ENCODE measurements at places on chromosomes 11 and 22. TPM values are rescaled to one million over a fixed set of nuclear protein-coding genes. Genes with fewer than 3 reads are reported as not detected.

Gene OR5A1
- not detected for total RNA-seq

DNA sequence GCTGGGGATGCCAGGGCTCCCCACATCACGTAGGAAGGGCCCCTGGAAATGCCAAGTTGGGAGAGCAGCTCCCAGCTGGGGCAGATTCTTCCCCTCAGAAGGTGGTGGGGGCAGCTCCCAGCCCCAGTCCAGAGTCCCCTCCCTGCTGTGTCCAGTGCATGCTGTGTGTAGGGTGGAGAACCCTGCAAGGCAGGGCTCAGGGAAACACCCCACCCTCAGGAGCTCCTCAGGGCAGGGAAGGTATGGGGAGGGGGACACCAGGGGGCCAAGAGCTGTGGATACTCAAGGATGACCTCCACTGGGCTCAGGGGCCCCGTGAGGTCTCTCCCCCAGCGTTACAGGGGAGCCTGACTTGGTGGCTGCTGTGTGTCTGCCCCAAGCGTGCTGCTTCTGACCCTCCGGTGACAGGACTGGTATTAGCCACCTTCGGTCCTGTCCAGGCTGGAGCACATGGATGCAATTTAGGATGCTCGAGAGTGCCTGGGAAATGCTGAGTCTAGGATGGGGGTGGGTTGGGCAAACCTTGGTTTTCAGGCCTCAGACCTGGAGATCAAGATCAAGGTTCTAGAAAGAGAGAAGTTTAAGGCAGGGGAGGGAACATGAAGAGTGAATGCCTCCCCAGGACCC, 16.1 kb upstream of the CABP7 start:
- ATAC-seq, result no peak

GRCh38 chr22:46867106-46867505, 104.7 kb downstream of the TBC1D22A start:
- ATAC-seq, result no peak

- ATAC-seq, result no peak
These were observed 18.2 kb upstream of the ANKK1 start for GRCh38 chr11:113369411-113369810.

GRCh38 chr11:47716692-47717091, 1.5 kb upstream of the AGBL2 start:
- no peak for ATAC-seq

DNA sequence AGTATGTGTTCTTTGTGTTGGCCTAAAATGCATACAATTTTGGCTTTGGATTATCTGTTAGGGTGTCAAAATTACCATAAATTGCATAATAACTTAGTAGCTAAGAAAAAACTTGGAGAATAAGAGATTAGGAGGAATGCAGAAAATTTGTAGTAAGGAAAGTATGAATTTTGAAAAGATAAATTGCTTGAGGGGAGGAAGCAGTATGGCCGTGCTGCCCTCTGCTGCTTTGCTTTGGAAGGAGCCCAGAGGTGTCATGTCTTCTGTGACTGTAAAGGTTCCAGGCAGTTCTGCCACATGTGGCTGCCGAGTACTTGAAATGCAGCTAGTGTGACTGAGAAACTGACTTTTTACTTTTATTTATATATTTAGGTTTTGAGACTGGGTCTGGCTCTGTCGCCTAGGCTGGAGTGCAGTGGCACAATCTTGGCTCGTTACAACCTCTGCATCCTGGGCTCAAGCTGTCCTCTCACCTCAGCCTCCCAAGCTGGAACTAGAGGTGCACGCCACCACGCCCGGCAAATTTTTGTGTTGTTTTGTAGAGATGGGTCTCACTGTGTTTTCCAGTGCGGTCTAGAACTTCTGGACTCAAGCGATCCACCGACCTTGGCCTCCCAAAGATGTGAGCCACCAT, 1.8 kb downstream of the ADSL start:
- peak; percentile 33 for ATAC-seq

Gene GNAZ
- 0.37 TPM for total RNA-seq

- ATAC-seq, result no peak
These were observed 73.2 kb upstream of the FGF3 start for GRCh38 chr11:69892237-69892985.

- ATAC-seq, result no peak
These were observed 7.1 kb upstream of the MGAT3 start for GRCh38 chr22:39449708-39450107.

DNA sequence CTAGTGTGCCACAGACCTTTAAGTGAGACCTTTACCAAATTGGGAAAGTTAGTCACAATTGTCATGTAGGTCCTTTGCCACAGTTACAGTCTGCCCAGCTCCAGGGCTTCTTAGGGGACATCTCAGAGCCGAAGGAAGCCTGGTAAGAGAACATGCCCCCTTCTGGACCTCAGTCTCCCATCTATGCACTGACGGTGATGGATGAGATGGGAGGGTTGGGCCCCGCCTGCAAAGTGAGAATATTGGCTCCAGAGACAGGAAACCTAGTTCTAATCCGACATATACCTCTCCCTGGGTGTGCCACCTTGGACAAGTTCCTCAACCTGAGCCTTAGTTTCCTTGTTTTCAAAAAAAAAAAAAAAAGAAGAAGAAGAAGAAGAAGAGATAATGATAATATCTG, 85.1 kb upstream of the NAV2 start:
- no peak for ATAC-seq

Gene RAG2
- total RNA-seq, result not detected

GRCh38 chr11:113632981-113633380, 73.1 kb downstream of the TMPRSS5 start:
- no peak for ATAC-seq

- ATAC-seq, result no peak
These were observed 2.2 kb downstream of the CRYBA4 start for GRCh38 chr22:26623984-26624383.

Gene KDM4E
- total RNA-seq, result not detected

DNA sequence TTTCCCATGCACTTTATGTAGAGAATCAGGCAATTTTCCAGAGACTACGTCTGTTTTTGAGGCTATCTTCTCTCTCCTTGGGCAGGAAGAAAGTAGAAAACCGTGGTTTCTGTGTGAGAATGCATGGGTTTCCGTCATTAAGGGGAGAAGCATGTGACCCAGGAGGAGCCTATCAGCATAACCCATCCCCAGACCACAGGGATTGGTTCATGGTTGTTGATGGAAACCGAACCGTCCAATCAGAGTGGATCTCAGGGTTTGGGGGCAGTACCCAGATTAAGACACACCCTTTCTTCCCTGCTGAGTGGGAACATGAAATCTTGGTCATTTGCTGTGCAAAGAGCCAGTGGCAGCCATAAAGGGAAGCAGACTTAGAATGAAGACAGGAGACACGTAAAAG, 517.8 kb downstream of the MN1 start:
- no peak for ATAC-seq

Gene PATE4
- not detected for total RNA-seq

DNA sequence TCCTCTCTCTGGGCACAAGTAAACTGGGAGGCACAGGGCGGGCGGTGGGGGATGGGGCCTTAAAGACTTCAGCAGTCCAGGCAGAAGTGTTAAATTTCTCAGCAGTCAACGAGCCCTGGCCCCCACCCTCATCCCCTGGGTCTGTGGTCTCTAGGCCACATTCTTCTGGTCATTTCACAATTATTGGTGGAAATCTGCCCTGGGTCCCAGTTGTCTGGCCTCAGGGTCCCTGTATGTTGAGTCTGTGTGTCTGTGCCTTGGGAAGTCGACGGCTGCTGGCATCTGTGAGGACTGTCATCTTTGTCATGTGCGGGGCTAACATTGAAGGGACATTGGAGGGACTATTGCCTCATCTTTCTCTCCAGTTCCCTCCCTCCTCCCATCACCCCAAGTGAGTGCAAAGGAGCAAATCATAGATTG, 1.7 kb downstream of the TSPAN18 start:
- ATAC-seq, result no peak

Gene PNPLA5
- total RNA-seq, result not detected

DNA sequence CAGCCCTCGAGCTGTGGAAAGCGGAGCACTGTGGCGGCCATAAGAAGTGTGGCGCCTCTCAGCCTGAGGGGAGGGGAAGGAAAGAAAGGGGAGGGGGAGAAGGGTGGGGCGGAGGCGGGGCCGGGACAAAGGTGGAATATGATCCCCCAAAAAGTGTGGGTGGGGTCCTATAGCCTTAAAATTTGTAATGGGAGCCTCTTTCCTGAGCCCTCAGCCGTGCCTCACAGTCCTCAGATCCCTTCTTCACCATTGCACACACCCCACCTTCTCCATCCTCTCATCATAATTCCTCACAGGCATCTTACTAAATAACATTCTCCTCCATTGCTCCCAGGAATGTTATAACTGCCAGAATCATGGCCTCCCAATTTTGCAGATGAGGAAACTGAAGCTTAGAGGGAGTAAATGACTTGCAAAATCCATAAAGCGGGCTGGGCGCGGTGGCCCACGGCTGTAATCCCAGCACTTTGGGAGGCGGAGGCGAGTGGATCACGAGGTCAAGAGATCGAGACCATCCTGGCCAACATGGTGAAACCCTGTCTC, 600 bp upstream of the RAB6A start:
- peak; percentile 15 for ATAC-seq

DNA sequence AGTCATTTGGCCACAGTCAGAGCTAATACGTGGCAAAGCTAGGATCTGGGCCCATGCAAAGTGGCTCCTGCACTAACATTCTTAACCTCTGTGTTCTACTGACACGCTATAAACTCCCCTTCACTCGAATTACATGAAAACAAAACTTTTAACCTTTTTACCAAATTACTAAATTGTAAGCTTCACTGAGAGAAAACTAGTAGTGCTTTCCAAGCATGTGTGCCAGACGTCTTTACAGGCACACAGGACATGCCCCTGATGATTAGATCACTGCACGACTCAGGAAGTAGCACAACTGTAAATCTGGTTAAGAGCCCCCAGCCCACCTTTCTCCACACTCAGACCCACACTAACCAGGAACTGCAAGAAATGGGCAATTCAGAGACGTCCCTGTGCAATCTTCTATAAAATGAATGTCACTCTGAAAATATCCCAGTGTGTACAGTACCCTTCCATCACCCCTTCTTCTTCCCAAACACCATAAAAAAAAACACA, 16.1 kb downstream of the PHF21A start:
- ATAC-seq, result no peak

DNA sequence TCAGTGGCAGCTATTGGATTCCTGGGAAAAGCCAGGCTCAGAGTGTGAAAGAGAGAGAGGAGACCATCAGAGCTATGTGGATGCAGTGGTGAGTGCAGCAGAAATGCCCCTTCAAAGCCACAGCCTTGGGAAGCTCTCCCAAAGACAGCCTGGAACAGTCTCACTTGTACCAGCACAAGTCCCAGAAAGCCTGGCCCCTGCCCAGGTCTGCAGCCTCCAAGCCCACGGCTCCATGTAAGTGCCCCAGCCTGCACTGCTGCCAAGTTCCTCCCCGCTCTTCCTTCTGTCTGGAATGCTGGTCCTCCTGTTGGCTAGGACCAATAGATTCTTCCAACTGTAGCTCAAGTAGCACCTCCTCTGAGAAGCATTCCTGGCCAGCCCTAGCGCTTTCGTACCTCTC, 539.7 kb downstream of the MIAT start:
- no peak for ATAC-seq

- ATAC-seq, result peak; percentile 52
These were observed 243.9 kb upstream of the SYN3 start for GRCh38 chr22:33302049-33302545.

Gene RAB38
- total RNA-seq, result 1.2 TPM

Gene IGLL1
- not detected for total RNA-seq

DNA sequence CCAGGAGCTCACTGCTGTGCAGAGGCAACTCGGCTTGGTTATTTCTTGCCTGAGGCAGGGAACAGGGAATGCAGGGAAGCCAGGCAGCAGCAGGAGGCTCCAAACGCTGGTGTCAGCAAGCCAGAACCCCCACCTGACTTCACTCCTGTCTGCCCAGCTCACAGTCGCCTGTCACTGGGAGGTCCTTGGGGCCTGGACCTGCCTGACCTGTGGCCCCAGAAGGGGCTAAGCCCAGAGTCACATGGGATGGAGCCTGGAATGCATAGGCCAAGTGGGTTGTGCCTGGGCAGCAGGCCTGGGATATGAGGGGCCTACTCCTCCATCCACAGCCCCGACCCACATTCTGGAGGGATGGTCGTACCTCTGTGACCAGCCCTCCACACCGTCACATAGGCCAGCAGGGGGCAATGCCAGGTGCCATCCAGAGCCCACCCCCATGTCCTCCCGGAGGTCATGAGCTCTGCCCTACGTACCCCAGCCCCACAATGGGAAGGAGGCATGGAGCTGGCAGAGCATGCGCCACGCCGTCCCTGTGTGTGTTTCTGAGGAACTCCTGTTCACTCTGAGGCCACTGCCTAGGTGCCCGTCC, 5.2 kb downstream of the RASSF7 start:
- ATAC-seq, result no peak

DNA sequence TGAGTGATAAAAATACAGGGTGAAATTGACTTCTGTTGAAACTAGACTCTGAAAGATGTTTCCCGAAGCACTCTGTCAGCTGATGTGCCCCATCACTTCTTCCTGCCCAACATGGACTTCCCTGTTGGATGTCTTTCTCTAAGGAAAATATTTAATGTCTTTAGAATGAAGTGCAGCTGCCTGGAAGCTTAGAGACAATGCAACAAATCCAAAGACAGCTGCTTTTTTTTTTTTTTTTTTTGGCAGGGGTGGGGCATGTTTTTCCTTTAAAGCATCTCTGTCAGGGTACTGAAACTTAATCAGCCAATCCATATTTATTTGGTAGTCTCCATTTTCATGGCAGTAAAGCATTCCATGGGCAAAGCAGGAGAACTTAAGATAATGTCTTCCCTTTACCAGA, 5.9 kb downstream of the JAM3 start:
- ATAC-seq, result no peak

DNA sequence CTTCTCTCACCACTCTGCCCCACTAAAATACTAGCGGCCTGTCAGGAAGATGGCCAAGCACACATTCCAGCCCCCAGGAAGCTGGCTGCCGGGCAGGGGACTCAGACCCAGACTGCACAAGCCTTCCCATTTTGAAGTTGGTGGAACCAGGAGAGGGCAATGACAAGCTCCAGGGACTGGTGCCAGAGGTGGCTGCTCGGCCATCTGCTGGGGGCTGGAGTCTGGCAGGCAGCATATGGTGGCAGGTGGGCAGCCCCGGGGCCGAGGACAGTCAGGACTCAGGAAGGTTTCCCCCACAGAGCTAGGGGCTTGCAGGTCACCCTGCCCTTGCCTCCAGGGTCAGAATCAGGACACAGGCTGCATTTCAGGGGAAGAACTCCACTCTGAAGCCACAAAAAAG, 22.6 kb downstream of the KCNJ5 start:
- no peak for ATAC-seq

Gene SART1
- total RNA-seq, result 44.7 TPM

DNA sequence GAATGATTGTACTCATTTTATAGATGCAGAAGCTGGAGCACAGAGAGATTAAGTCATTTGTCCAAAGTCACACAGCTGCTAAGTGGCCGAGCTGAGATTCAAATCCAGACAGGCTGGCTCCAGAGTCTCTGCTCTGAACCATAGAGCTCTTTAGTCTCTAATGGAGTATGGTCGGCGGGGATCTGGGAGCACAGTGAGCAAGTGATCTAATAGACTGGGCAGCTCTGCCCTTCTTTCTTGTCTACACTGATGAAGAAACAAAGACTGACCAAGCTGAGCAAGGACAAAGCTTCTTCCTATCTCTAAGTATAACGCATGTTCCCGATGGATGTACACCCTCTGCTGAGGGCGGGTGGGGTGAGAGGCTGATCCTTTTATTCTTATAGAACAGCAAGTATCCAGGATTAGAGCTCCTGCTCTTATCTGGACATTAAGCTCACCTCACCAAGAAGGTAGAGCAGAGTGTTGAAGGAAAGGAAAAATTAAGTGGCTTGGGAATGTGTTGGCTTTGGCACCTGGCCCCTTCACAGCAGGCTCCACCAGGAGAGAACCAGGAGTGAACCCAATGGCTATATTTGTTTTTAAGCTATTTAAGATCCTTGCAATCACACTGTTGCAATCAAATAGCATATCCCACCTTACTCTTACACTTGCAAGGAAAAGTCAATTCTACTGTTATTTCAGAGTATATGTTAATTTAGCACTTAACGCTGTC, 68.7 kb downstream of the ETS1 start:
- ATAC-seq, result no peak
